Bronchial epithelial cell (primary cell): ENCODE measurements at places on chromosomes 5 and 9. TPM values are rescaled to one million over a fixed set of nuclear protein-coding genes. Genes with fewer than 3 reads are reported as not detected.

GFPT2 gene
- total RNA-seq: 0.26 and 0.53 TPM in 2 replicates

RIMOC1 gene
- 14.8 and 15.8 TPM in 2 replicates for total RNA-seq

MEF2C gene
- under 0.01 and 0.26 TPM in 2 replicates for total RNA-seq

PCDHA12 gene
- total RNA-seq: under 0.01 and 0.13 TPM in 2 replicates

PTRH1 gene
- total RNA-seq: 26.6 and 58.9 TPM in 2 replicates

TPPP gene
- 1.6 and 2.4 TPM in 2 replicates for total RNA-seq

PDE6A gene
- not detected in 2 replicates for total RNA-seq

PAPPA gene
- total RNA-seq: 0.13 and 1.3 TPM in 2 replicates

GRCh38 chr5:78213799-78214198 lies 80.7 kb downstream of the AP3B1 start:
- no peak for DNase-seq

DNA sequence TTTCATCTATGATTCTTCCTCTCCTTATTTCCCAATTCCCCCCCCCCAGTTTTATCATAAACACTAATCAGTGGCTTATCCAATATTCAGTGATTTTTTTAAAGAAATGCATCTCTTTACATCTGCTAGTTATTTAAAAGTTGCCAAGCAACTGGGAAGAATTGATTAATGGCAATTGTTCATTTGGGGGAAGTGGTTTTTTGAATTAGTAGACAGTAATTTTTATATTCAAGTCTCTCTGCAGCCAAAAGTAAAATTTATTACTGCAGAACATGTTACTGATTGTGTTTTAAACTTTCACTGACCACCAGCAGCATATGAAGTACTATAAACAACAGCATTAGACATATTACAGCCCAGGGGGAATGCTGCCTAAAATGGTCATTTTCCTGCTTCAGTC lies 308.8 kb upstream of the NREP start:
- no peak for DNase-seq

GRCh38 chr5:89991592-89991991 lies 418.0 kb downstream of the CETN3 start:
- DNase-seq: no peak

DNA sequence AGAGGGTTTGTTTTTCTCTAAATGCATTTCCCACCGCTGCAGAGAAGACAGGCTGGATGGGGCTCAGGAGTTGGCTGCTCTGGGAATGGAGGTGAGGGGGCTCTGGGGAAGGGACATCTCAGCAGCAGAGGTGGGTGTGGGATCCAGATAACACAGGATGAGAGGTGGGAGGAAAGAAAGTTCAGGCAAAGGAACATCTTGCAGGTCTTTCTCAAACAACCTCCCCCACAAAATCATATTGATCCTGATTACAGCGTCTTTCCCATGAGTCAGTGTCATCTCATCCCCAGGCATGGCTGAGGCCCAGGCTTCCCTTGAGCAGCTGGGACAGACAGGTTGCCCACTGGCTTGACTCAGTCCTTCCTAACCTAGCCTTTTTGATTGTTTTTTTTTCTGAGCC lies 11.3 kb upstream of the ACSL6 start:
- DNase-seq: peak; percentile 10

DNA sequence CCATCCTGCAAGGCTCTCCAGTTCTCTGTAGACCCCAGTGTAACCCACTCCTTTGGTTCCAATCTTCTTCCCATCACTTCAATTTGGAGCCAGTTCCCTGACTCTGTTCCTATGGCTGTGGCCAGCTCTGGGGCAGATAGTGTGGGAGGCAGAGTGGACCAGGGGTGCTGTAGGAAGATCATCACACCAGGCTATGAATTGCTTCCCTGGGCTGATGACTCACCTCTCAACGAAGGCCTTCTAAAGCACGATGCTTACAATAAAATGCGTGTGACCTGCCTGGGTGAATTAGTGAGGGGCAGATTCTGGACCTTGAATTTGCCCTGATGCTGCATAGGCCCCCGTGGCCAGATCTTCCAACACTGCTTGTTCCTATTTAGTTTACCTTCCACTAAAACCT lies 289.7 kb downstream of the FBXL7 start:
- no peak for DNase-seq

DNA sequence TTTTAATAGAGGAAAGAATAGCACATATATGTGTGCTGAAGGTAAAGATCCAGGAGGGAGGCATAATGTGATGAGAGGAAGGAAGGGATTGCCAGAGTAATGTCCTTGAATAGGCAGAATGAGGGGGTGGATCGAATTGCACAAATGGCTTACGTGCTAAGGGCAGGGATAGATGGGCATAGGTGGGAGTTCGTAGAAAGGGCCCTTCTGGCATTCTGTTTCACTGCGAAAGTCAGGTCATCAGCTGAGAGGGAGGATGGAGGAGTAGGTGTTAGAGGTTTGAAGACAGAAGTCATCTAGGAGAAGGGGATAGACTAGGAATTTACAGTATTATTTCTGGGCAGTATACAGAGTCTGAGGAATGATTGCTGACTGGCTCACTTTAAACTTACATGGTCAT lies 32.1 kb downstream of the CNOT6 start:
- DNase-seq: no peak

GRCh38 chr9:37515620-37516258 lies 30.0 kb downstream of the POLR1E start:
- no peak for DNase-seq

- DNase-seq: no peak
Measured at GRCh38 chr5:83919071-83920041, 198.7 kb upstream of the HAPLN1 start.

GRCh38 chr9:135584934-135585333 lies 23.4 kb downstream of the PAEP start:
- DNase-seq: no peak

GRCh38 chr5:148540647-148541046 lies 113.7 kb downstream of the HTR4 start:
- no peak for DNase-seq

DNA sequence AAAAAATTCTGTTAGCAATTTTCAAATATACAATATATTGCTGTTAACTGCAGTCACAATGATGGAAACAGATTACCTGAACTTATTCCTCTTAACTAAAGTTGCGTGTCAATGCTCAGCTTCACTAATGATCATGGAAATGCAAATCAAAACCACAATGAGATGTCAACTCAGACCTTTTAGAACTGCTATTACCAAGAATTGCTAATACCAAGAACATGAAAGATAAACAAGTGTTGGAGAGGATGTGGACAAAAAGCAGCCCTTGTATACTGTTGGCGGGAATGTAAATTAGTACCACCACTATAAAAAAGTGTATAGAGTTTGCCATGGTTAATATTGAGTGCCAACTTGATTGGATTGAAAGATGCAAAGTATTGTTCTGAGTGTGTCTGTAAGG lies 1409.7 kb upstream of the CDH18 start:
- DNase-seq: no peak

DNA sequence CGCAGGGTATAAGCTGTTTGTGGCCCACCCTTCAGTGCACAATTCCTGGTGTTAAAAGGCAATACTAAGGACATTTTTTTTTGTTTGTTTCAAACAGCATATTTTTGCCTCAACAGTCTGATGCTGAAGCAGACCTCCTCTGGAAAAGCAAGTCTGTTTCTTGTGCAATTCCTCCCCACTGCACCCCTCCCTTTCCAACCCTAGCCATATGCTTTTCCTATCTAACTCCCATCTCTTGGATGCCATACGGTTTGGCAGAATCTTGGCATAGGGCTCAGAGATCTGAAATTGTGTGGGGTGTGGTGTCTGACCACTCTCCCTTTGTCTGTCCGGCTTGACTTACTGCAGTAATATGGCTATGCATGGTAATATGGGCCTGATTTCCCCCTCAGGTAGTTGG lies 161.6 kb downstream of the TMEM38B start:
- no peak for DNase-seq

DNA sequence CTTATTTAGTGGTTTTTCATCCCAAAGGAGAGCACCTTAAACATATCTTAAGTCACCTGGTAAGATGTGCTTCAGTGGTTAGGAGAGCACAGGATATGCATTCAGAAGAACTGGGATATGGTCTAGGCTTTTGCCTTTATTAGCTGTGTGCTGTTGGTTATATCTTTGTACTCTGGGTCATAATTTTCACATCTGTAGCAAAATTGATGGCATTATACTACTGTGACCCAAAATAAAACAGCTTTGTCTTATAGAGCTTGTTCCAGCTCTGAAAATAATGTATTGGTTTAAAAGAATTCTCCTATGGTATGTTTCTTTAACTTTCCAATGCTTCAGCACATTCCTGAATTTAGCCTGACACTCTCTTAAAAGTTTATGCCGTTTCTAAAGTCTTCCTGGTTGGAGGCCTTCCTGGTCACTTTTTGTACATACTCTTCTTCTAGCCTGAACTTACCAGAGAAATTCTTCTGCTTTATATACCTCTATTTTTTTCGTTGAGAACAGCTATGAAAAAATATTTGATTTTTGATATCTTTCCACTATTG lies 337.1 kb upstream of the MPDZ start:
- no peak for DNase-seq

- no peak for DNase-seq
Measured at GRCh38 chr9:85942913-85943709, 2.2 kb downstream of the NAA35 start.

DNA sequence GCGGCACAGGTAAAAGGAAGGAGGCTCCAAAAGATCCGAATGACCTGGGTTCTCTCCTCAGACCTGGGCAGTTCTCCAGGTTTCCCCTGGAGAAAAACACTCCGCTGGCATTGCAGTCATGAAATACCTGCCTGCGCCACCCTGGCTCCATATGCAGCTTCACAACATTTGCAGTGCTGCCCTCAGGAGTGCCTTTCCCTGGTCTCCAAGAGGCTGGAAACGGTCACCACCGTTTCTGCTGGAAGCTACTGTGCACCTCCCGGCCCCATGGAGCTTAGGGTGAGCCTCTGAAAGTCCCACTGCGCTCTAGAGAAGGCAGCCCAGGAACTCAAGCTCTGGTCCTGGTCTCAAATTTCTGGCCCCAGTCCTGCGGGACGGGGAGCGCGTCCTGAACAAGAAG lies 670 bp downstream of the UGT3A1 start:
- no peak for DNase-seq

DNA sequence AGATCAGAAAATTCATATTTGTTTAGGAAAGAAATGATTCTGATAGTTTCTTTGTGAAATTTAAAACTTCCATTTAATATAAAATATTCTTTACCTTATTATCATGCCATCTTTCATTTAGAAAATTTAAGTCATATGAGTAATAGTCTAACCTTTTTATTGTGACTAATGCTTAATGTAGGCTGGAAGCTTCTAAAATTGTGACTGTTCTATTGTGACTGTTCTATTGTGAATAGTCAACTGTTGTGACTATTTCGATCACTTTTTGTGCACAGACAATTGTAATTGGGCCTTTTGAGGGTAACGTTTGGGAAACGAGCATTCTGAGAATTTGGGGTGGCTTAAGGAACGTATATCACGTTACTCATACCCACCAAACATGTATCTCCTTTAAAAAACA lies 100.0 kb downstream of the PARP8 start:
- DNase-seq: no peak
